ENCODE measurements at places on chromosomes 6 and 20.

- DNase-seq, result no peak
Observed at GRCh38 chr6:66478705-66479104, 771.7 kb upstream of the EYS start.

DNA sequence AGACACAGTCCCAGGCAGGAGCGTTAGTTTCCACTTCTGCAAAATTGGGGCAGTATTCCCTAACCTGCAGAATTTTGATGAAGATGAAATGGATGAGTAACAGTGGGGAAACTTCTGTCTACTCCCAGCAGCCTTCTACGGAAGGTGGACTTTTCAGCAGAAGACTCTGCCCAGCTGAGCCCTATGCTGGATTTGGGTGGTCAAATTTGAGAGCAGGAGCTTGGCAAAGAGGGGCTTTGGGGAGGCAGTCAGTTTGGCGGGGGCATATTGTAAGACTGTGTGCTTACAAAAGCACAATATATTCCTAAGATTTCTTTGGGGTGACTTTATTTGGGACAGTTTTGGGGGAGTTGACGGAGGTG lies 5.4 kb upstream of the SDCBP2 start:
- no peak for DNase-seq

- DNase-seq, result no peak
Observed at GRCh38 chr6:15911753-15912504, 217.0 kb upstream of the MYLIP start.

DNA sequence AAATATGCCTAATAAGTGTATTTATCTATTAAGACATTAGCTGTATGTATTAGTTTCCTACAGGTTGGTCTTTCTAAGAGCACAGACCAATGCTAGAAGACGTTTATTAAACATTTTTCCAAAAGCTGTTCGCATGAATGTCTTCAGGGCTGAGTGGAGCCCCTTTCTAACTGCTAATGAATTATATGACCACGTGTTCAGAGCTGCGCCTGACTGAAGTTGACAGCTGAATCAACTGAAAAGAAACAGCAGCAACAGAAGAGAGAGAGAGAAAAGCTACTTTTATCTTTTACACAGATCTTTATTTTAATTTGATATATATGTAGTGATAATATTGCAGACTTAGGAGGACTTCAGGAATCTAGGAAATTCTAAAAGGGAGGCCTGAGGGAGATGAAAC lies 75.2 kb upstream of the ARID1B start:
- no peak for DNase-seq

DNA sequence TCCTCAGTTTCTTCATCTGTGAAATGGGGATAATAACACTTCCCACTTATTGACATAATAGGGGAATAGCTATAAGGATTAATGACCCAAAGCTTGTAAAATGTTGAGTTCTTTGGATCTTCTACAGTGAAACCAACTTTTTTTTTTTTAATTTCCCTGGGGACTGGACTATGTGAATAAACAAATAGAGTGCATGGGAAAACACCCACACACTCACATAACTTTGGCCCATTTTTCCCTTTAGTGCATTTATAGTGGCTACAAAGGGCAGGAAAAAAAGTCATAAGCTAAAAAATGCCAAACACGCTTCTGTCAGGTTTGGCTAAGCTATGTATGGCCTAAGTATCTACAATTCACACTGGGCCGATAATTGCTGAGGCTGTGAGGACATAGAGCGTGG lies 406.2 kb upstream of the JAG1 start:
- DNase-seq, result no peak

- DNase-seq, result no peak
Observed at GRCh38 chr20:24392612-24393011, 76.8 kb upstream of the SYNDIG1 start.

DNA sequence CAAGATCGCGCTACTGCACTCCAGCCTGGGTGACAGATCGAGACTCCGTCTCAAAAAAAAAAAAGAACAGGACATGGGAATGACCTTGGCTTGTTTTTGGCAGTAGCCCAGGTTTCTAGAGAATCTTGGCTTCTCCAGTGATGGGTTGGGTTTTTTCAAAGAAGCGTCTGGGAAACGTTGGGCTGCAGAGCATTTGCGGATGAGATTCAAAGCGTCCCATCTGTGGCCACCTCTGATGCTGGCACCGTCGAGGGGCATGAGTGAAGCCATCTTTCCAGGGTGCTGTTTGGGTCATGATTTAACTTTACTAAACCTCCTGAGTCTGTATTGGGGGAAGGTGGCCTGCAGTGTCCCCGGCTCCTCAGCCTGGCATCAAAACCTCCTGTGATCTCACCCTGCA lies 43.2 kb upstream of the SRF start:
- DNase-seq, result no peak

GRCh38 chr6:68239034-68239433 lies 396.0 kb upstream of the ADGRB3 start:
- DNase-seq, result no peak

GRCh38 chr6:24874776-24875533 lies 60.8 kb downstream of the RIPOR2 start:
- DNase-seq, result no peak

DNA sequence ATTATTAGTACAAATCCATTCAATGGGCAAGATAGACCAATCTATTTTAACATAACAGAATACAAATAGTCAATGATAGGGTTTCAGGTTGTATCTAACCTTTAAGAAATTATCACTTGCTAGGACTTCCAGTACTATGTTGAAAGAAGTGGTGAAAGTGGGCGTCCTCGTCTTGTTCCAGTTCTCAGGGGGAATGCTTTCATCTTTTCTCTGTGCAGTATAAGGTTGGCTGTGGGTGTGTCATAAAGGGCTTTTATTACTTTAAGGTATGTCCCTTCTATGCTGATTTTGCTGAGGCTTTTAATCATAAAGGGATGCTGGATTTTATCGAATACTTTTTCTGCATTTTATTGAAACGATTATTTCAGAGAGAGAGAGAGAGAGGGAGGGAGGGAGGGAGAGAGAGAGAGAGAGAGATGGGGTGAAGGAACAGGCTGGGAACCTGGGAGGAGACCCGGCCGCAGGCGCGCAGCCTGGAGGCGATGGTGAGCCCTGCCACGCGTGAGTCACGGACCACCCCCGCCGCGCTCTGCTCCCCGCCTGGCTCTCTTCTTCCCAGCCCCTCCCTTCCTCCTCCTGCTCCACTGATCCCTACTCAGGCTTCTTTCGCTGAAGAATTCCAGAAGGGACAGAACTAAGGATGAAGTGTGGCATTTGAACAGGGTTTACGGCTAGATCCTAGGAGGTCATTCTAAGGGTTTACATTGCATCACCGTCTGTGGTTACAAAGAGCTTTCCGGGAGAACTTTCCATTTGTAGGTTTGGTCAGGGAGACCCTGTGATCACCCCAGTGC lies 45.5 kb upstream of the HLA-E start:
- no peak for DNase-seq

GRCh38 chr6:16305246-16305725 lies 66.9 kb downstream of the GMPR start:
- DNase-seq, result no peak

- no peak for DNase-seq
Observed at GRCh38 chr20:42678895-42679294, 510.8 kb downstream of the PTPRT start.

GRCh38 chr20:25284131-25284601 lies 36.3 kb downstream of the PYGB start:
- no peak for DNase-seq

DNA sequence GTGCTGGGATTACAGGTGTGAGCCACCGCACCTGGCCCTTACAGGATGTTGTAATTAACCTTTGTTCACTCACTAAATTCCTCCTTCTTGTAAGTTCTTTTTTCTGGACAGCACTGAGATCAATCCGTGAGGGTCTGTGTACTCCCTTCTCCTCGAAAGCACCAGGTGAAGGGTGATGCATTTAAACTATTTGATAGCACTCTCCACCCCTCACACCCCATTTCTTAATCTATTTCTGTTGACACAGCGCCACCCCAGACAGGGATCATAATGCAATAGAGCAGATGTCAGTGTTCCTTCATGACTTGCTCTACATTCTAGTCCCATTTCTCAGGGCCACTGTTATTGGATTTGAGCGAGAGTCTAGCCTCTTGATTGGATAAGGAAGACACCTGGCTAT lies 46.3 kb downstream of the PPP1R14C start:
- no peak for DNase-seq

DNA sequence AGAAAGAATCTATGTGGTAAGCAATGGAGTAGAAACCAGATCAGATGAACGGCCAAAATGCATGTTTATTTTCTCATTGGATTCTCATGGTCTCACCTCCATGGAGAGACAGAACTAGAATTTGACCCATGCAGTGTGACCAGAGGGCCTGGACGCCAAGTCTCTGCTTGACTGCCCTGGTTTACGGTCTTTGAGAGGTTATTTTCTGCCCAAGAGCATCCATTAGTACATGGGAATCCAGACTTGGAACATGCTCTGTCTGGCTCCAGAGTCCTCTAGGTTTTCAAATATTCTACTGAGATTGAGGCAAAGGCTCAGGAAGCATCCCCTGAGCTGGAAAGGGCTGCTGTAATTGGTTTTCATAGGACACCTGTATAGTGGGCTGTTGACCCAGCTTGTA lies 45.5 kb upstream of the UST start:
- DNase-seq, result no peak

- no peak for DNase-seq
Observed at GRCh38 chr6:114997813-114998292, 655.0 kb upstream of the HS3ST5 start.

DNA sequence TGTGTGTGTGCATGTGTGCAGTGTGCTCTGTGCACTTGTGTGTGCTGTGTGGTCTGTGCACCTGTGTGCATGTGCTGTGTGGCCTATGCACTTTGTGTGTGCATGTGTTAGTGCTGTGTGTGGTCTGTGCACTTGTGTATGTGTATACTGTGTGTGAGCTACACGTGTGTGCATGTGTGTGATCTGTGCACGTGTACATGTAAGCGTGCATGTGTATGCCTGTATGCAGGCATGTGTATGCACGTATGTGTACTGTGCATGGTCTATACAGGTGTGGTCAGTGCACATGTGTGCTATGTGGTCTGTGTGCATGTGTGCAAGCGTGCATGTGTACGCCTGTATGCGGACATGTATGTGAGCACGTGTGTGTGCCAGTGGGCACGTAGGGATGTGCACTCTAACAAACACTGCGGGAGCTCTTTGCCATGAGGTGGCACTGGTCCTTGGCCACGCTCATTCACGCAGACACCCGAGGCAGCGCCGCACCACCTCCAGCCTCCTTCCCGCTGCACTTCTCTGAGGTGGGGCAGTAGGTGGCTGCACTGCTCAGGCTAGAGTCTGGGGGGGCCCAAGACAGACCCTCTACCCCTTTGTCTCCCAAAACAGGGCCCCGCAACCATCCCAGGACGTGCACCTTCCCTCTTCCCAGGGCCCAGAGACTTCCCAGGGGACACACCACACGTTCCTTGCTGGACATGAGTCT lies 42.4 kb upstream of the CHRNA4 start:
- no peak for DNase-seq

DNA sequence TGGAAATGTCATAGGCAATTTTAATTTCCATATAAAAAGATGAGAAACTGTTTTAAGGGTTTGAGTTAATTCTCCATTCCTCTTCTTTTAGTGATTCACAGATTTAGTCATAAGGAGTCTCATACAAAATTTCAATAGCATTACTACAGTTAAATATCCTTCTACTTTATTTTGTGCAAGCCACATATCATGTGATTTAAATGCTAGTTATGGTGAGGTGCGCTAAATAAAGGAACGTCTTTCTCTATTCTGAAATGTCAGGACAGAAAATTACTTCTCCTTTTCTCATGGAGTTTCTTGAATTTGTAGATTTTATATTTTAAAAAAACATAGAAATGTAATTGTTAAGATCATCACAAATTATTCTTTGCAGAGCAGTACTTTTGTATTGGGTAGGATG lies 50.0 kb upstream of the SUPT3H start:
- no peak for DNase-seq

- no peak for DNase-seq
Observed at GRCh38 chr20:59402681-59403080, 102.3 kb downstream of the EDN3 start.

DNA sequence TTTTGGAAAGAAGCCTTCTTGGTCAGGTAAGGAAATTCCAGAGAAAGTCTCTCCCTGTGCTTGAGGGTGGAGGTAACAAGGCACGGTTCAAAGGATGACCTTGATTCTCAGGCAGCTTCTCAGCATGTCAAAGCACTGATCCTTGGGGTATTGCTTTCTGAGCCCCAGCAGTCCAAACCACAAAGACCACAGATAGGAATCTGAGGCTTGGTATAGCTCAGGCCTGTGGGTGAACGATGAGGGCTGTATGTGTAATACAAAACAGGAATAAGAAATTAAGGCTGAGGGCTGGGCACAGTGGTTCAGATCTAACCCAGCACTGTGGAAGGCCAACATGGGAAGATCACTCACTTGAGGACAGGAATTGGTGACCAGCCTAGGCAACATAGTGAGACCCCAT lies 70.2 kb upstream of the SLC22A1 start:
- DNase-seq, result no peak

DNA sequence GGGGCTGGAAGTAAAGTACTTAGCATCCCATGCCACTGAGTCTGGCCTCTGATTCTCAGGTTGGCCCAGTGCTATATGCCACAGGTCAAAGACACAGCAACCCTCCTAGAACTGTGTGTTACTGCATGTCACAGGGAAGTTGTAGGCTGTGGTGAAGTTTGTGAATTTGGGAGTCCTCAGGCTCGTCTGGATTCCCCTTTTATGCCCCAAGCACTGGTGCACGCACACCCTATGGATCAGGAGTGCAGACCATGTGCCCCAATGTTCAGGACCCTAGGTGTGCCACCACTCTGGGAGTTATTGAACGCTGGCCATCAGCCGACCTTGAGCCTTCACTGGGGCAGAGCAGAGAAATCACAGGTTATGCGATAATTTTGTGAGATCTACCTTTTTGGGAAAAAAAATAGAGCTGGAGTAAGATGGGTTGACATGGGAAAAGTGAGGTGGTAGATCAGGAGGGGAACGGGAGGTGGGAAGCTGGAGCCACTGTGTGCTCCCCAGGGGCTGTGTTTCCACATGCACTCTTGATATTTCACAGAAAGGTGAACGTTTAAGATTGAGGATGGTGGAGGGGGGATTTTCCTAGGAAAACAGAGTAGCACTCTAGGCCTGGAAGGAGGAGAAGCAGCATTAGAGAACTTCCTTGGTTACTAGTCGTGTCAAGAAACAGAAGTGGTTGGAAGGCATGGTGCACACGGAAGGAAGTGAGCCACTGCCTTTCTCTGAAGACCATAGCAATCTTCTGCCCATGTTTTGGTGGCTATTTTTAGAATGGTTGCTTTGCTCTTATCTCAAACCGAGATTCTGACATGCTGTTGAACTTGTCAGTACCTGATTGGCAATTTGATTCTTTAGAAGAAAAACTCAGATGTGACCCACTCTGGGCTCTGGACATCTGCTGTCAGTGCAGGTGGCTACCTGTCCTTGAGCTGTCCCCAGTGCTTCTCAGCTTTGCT lies 44.1 kb downstream of the DUSP22 start:
- DNase-seq, result no peak

All from amniotic stem cell (primary cell).